Stimulated activated naive CD8-positive, alpha-beta T cell treated with anti-CD3 and anti-CD28 coated beads, Interleukin-15, Interleukin-2, amounts not matched to agents 100 U/mL and 50 U/mL, for 24 hours (primary cell): ENCODE measurements at places on chromosomes 4 and X.

- DNase-seq = no peak
These were observed 1133.9 kb downstream of the SH3BGRL start for GRCh38 chrX:82335772-82336171.

- no peak for DNase-seq
These were observed 67.2 kb upstream of the TFDP3 start for GRCh38 chrX:133285341-133285740.

DNA sequence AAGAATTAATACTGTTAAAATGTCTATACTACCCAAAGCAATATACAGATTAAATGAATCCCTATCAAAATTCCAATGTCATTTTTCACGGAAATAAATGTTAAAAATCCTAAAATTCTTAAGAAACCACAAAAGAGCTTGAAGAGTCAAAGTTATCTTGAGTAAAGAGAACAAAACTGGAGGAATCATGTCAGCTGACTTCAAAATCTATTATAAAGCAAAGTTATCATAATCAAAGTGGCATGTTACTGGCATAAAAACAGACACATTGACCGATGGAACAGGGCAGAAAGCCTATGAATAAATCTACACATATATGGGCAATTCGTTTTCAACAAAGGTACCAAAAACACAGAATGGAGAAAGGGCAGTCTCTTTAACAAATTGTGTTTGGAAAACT lies 579.0 kb downstream of the INPP4B start:
- no peak for DNase-seq

GRCh38 chrX:39152106-39152649 lies 350.9 kb downstream of the MID1IP1 start:
- DNase-seq = peak; percentile 49

- DNase-seq = no peak
These were observed 13.7 kb upstream of the TLR8 start for GRCh38 chrX:12892716-12893115.

- no peak for DNase-seq
These were observed 24.7 kb downstream of the EIF2S3 start for GRCh38 chrX:24079411-24079810.

- DNase-seq = peak; percentile 51
These were observed 857 bp downstream of the SCML1 start for GRCh38 chrX:17737986-17738713.

GRCh38 chr4:123994917-123995316 lies 598.3 kb downstream of the SPRY1 start:
- no peak for DNase-seq

- no peak for DNase-seq
These were observed 288.1 kb downstream of the SH3BGRL start for GRCh38 chrX:81489987-81490386.

DNA sequence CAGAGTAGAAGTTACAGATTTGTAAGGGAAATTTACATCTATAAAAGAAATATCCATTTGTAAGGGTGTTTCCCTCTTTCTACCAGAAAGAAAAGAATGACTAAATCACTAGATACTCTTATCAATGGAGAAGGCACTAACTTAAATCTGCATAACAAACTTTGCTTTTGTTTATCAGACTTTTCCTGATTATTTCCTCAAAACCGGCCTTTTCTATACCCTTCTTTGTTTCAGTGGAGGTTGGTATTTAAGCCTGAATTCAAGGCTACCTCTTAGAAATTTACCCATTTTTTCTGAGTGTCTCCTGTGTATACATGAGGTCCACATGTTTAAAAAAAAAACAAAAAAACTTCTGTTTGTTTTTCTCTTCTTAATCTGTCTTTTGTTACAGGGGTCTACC lies 80.4 kb upstream of the GRPR start:
- DNase-seq = no peak

GRCh38 chrX:74465424-74465823 lies 44.1 kb downstream of the SLC16A2 start:
- DNase-seq = no peak

DNA sequence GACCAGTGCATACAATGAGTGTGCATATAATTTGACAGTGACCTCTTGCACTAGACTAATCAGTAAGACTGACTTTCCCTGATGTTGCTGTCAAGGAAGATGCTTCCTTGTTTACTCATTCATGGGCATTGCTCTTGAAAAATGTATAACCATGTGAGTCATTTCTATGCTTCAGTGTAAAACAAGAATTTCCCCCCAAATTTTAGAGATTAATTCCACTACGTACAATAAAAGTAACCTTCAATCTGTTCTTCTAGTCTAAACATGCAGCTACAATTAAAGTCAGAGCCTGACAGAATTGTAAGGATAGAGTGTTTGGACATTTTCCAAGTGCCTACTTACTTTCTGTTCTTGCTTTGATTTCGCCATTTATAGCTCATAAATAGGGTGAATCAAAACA lies 935.7 kb downstream of the RAPGEF2 start:
- no peak for DNase-seq

- DNase-seq = no peak
These were observed 5.7 kb downstream of the C4orf54 start for GRCh38 chr4:99651811-99652485.

DNA sequence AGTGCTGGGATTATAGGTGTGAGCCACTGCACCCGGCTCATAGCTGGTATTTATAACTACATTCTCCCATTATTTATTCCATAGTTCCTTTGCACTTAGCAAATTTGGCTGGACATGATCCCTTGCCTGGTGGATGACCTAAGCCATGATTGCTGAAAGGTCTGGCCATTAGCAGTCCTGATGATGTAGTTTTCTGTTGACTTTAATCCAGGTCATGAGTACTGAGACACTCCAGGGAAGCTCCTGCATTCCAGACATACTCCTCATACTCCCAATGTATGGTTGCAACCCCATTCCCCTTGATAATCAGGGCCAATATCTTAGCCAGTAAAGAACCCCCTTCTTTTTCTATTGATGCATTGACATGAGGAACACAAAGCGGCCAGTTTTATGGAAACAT lies 24.4 kb upstream of the MGST2 start:
- DNase-seq = no peak

- DNase-seq = no peak
These were observed 5.9 kb downstream of the RIPPLY1 start for GRCh38 chrX:106897259-106897658.

- no peak for DNase-seq
These were observed 46.5 kb downstream of the SNX25 start for GRCh38 chr4:185255868-185256267.

GRCh38 chrX:95058815-95059214 lies 1384.8 kb downstream of the FAM133A start:
- DNase-seq = no peak

DNA sequence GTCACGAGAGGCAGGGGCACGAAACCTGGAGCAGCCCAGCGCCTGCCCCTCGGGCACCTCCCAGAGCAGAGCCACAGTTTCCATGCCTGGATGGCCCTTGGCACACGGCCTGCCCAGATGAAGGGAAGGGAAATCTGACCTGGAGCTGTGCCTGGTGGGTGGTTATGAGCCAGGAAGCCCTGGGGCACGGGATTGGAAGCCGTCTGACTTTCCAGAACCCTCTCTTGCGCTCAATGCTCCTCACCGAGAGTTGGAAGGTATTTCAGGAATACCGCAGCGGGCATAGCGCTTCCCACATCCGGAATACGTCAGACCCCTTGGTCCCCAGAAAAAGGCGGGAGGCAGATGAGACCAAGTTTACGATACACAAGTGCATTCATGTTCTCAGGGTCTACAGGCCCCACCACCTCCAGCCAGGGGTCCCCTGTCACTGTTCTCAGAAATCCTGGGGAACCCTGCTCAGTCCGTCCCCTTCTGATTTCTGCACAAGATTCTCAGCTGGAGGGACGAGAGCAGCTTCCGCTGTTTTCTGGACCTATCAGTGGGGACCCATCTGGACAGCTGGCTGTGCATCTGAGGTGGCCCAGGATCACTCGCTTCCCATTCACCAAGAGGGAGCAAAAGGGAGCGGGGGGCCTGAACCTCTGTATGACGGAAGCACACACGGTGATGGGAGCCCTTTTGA lies 172.9 kb downstream of the AFAP1 start:
- DNase-seq = no peak

DNA sequence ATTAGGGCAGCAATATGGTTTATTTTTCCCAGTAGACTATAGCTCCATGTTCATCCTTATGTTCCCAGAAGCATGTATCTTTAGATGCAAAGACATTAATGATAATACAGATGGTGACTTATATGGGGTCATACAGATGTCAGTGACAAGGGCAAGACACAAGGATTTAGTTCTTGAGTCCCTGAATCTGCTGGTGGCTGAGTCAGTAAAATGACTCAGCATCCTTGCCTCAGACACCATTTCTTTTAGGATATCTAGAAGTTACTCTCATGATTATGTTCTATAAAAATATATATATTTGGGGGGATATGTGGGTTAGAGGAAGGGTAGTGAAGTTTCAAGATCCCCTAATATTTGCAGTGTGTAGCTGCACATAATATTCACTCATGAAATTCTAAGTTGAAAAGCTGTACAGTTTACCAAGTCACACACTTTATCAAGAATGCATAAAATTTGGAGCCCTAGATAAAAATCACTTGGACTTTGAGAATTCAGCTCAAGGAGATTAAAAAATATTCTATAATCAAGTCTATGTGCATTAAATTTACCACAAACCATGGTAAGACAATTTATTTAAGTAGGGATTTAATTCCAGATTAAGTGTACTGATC lies 101.9 kb downstream of the LNX1 start:
- no peak for DNase-seq

GRCh38 chr4:94961420-94961819 lies 203.7 kb downstream of the BMPR1B start:
- no peak for DNase-seq

- peak; percentile 16 for DNase-seq
These were observed 3.4 kb downstream of the PLAC8 start for GRCh38 chr4:83110970-83111750.

- no peak for DNase-seq
These were observed 360.5 kb downstream of the ZNF674 start for GRCh38 chrX:46184749-46185148.

DNA sequence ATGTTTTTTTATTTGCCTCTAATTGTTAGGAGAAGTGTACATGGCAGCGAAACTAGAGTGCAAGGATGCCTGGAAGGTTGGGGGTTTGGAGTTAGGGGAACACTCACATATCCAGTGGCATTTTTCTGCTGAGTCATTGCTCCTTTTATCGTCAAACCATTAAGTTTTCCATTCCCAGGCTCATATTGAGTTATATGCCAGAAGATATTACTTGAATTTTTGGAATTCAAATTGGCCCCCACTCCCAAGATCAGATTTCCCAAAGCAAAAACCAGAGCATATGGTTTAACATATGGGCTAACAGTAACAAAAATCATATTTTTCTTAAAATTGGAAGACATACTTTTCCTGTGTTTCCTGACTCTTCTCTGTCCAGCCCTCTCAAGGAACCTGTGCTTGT lies 152.7 kb downstream of the FSTL5 start:
- no peak for DNase-seq

DNA sequence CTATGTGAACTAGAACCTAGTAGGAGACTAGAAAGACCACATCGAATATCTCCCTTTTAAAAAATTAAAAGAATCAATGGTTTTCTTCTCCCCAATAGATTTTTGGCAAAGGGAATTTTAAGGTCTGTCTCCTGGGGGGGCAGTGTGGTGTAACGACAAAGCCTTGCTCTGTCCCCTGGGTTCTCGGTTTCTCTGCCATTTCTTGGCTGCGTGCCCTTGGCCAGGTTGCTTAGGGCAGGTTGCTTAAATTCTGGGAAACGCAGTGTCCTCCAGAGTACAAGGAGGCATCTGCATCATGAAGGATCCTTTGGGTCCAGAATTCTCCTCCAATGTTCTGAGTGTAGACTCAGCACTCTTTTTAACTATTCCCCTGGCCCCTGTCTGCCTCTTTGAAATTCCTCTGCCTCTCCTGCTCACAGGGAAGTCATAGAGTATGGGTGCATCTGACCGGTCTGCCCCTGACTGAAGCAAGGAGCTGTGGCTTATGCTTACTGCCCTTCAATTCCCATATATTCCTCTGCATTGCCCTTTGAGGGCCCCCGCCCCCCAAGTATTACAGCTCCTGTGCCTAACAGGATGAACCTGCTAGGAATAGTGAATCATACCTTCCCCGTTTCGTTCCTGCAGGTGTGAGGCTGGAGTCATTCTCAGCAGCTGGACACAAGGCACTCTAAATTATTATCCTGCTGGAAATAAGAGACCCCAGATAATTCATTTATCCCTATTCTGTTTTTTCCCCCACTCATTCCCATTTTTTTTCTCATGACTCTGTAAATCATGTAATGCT lies 2.2 kb downstream of the KIT start:
- no peak for DNase-seq
